ENCODE measurements at places on chromosomes 12 and 14.

DNA sequence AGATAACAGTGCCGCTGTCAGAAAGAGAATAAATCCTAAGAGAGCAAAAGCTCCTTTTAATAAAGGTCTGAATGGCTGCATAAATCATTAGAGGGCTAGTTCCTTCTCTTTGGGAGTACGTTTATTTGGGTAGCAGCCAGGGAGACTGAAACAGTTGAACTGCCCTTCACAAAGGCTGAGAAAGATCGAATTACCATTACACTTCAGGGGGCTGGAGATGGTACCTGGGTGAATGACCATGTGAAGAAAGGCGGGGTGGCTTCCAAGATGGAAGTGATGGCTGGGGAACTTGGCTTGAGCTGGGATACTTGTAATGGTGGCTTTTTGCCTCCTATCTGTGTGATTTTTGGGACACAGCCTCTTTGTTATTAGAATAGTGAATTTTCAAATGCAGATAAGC, 1.7 kb upstream of the FGD4 start:
- H3K27me3 ChIP-seq, result no peaks in the 10 kb centered on the region
- peaks cover 2% of the 10 kb centered on the region for H3K4me1 ChIP-seq
- peak; percentile 15 for DNase-seq
- H3K27ac ChIP-seq, result no peak overlapping the region
- H3K4me3 ChIP-seq, result no peak overlapping the region

- H3K27me3 ChIP-seq, result no peaks in the 10 kb centered on the region
These were observed 242.1 kb downstream of the CACNA1C start for GRCh38 chr12:2294651-2295475.

DNA sequence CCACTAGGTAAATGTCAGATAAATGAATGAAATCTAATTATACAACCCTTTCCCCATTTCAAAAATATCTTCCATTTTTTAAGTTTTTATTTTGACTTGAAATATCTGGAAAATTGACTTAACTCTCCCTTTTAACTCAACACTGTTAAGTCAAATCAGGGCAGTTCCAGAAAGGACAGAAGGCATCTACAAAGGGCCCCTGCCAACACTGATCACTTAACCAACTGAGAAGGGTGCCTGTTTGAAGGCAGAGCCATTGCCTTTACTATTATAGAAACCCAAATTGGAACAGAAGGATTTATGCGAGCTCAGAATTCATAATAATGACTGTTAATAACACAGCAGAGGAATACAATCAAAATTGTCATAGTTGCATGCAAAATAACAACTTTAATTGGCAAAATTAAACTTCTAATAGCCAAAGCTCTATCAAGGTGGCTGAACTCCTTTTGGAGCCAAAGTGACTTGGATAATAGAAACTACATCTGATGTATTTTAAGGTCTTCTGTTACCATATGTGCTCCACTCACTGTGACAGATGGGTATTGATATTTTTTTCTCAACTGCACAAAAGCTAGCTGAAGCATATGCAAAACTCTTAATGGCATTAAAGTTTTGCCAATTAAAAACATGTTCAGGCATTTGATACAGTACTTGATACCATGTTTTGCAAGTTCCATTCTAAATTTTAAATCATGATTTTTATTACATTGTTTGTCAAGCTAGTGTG, 383.8 kb downstream of the NOVA1 start:
- no peak overlapping the region for H3K4me3 ChIP-seq
- peaks cover 83% of the 10 kb centered on the region for H3K27me3 ChIP-seq
- no peaks in the 10 kb centered on the region for H3K36me3 ChIP-seq

GRCh38 chr14:72864712-72865365, 29.1 kb downstream of the DPF3 start:
- no peak overlapping the region for H3K27ac ChIP-seq
- no peaks in the 10 kb centered on the region for H3K36me3 ChIP-seq
- H3K4me1 ChIP-seq, result no peaks in the 10 kb centered on the region
- H3K4me3 ChIP-seq, result no peak overlapping the region

DNA sequence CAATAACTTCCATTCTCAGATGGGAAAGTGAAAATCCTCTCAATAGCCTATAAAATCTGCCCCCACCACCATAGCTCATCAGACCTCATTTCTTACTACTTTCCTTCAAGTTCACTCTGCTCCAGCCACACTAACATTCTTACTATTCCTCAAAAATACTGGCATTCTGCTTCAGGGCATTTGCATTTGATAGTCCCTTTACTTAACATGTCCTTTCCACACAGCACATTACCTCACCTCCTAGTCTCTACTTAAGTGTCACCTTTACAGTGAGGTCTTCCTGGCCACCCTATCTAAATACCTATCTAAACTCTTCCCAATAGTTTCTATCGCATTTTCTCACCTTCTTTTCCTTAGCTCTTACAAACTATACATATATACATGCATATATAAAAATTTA, 6.8 kb downstream of the EML5 start:
- H3K36me3 ChIP-seq, result no peaks in the 10 kb centered on the region
- DNase-seq, result no peak
- no peaks in the 10 kb centered on the region for H3K4me1 ChIP-seq
- H3K27ac ChIP-seq, result no peak overlapping the region
- H3K4me3 ChIP-seq, result no peak overlapping the region

DNA sequence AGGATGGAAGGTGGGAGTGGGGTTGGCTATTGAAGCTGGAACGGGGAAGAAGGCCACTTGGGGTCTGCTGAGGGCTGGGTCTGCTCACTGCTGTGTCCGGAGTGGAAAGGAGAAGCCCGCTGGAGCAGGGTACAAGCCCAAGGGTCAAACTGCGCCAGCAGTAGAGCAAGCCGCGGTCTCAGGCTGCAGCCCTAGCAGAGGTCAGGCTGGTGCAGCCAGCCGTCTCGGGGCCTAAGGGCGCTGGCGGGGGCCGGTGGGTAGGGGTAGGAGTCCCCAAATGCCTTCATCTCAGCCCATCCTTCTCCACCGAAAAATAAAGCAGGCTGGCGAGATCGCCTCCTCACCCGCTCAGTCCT, 718 bp upstream of the JDP2 start:
- H3K27me3 ChIP-seq, result no peaks in the 10 kb centered on the region
- H3K27ac ChIP-seq, result peak overlapping the region; percentile 23
- no peaks in the 10 kb centered on the region for H3K36me3 ChIP-seq
- H3K4me3 ChIP-seq, result peak overlapping the region; percentile 75
- no peak for DNase-seq

DNA sequence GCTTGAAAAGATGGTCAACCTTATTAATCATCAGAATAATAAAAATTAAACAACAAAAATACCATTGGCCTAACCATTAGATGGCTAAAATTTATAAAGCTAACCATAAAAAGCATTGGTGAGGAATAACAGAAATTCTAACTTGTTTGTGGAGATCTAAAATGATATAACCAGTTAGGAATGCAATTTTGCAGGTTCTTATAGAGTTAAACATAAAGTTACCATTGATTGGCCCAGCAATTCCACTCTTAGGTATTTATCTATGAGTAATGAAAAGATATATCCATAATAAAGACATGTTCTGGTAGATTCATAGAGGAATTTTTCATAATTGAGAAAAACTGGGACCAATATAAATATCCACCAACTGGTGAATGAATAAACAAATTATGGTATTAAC, 1098.6 kb downstream of the FSCB start:
- H3K36me3 ChIP-seq, result no peaks in the 10 kb centered on the region
- no peak overlapping the region for H3K4me3 ChIP-seq
- no peak overlapping the region for H3K27ac ChIP-seq

DNA sequence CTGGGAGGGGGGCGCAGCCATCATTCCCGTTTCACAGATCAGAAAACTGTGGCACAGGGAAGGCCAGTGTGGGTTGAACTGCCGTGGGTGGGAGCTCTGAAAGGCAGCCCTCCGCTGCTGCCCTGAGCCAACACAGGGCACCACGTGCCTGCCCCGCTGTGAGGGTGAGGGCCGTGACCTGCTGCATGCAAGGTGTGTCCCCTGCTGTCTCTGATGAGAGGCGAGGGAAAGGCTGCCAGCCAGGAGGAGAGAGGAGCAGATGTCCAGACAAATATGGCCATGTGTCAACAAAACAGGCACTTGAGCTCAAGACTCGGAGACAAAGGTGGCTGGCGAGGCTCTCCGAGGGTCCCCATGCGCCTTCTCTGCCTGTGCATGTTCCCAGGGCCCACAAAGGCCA, 108.8 kb downstream of the RBM19 start:
- H3K4me1 ChIP-seq, result no peaks in the 10 kb centered on the region
- H3K27me3 ChIP-seq, result no peaks in the 10 kb centered on the region
- peaks cover 13% of the 10 kb centered on the region for H3K36me3 ChIP-seq
- no peak overlapping the region for H3K4me3 ChIP-seq
- no peak overlapping the region for H3K27ac ChIP-seq
- no peak for DNase-seq

GRCh38 chr14:68703093-68703492, 89.8 kb downstream of the ZFP36L1 start:
- H3K36me3 ChIP-seq, result no peaks in the 10 kb centered on the region
- H3K4me1 ChIP-seq, result no peaks in the 10 kb centered on the region
- no peak overlapping the region for H3K4me3 ChIP-seq
- no peaks in the 10 kb centered on the region for H3K27me3 ChIP-seq
- no peak for DNase-seq
- no peak overlapping the region for H3K27ac ChIP-seq

- H3K27ac ChIP-seq, result no peak overlapping the region
- no peaks in the 10 kb centered on the region for H3K4me1 ChIP-seq
- no peaks in the 10 kb centered on the region for H3K36me3 ChIP-seq
- H3K4me3 ChIP-seq, result no peak overlapping the region
These were observed 161.6 kb downstream of the CACNA1C start for GRCh38 chr12:2214411-2214810.

- no peaks in the 10 kb centered on the region for H3K4me1 ChIP-seq
- H3K27me3 ChIP-seq, result no peaks in the 10 kb centered on the region
- peak overlapping the region; percentile 32 for H3K4me3 ChIP-seq
- DNase-seq, result no peak
- H3K36me3 ChIP-seq, result no peaks in the 10 kb centered on the region
These were observed 13.9 kb upstream of the UBC start for GRCh38 chr12:124928095-124928911.

DNA sequence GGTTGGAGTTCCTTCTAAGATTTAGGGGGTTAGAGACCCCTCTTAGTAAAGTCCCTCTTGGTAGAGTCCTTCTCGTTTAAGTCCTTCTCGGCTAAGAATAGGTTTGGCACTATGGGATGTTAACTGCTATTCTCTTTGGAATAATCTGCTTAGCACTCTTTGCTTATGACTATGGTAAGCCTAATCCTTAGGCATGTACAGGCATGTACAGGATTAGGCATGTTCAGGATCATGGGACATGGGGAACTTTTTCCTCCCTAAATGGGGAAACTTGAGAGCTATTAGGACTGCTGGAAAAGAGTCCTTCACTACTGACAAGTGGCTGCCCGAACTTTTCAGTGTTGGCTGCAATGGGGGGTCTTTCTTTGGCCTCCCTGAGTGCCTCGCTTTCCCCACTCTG, 193.3 kb downstream of the TMEM117 start:
- no peaks in the 10 kb centered on the region for H3K36me3 ChIP-seq
- H3K4me3 ChIP-seq, result no peak overlapping the region
- no peak for DNase-seq
- H3K27me3 ChIP-seq, result no peaks in the 10 kb centered on the region
- H3K4me1 ChIP-seq, result no peaks in the 10 kb centered on the region
- H3K27ac ChIP-seq, result no peak overlapping the region

DNA sequence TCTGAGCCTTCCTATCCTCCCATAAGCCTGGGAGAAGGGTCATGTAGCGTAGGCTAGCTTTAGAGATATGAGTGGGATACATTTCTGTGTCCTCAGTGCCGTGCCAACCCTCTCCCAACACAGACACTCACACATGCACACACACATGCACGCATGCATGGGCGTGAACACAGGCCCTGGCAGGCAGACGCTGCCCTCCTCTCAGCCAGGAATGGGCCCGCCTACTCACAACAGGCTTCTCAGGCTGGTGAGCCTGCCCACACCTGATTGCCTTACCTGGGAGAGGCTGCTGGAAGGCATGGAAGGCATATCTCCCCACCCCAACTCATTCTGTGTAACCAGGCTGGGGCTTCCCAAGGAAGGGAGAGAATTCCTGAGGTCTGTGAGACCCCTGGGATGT, 12.8 kb upstream of the ACVR1B start:
- H3K27me3 ChIP-seq, result no peaks in the 10 kb centered on the region
- DNase-seq, result no peak
- H3K36me3 ChIP-seq, result no peaks in the 10 kb centered on the region
- no peak overlapping the region for H3K4me3 ChIP-seq

GRCh38 chr12:75389061-75389460, 1.8 kb upstream of the GLIPR1L2 start:
- no peak overlapping the region for H3K27ac ChIP-seq
- no peak for DNase-seq
- H3K4me3 ChIP-seq, result peak overlapping the region; percentile 92
- H3K27me3 ChIP-seq, result no peaks in the 10 kb centered on the region

DNA sequence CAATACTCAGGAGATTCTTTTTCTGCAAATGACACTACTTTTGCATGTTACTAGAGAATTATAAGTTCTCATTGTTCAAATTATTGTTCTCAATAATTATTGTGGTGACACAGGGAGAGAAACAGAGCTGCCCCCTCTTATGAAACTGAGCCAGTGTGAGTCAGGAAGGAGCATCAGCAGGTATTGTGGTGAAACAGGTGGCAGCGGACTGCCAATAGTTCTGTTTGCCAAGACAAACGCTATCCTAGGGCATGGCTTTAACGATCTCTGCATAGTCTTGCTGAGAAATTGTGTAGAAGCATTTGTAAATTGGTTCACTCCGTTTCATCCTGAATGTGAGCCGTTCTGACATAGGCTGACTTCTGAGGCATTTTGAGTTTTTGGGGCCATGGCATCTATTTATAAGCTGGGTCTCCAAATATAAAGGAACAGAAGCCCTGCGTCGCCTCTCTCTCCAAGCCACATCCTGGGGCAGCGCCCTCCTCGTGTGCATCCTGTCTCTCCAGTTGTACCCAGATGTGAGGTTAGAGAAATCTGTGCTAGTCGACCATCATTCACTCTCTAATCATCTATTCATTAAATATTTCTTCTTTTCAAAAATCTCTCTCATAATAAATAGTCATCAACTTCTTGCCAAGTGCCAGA, 15.8 kb upstream of the PPP4R4 start:
- H3K36me3 ChIP-seq, result no peaks in the 10 kb centered on the region
- H3K4me3 ChIP-seq, result no peak overlapping the region
- no peaks in the 10 kb centered on the region for H3K27me3 ChIP-seq
- no peak overlapping the region for H3K27ac ChIP-seq
- H3K4me1 ChIP-seq, result peaks cover 25% of the 10 kb centered on the region

Data from common myeloid progenitor, CD34-positive (primary cell).